B cell (primary cell): ENCODE measurements at places on chromosomes 13 and 19. TPM values are rescaled to one million over a fixed set of nuclear protein-coding genes. Genes with fewer than 3 reads are reported as not detected.

KANK2 gene
- 15.2 and 18.9 TPM in 2 replicates for total RNA-seq

B3GNT8 gene
- 0.22 and 0.27 TPM in 2 replicates for total RNA-seq

MAG gene
- 0.12 TPM in 1 of 2 replicates, not detected in the other for total RNA-seq

RETN gene
- not detected in 2 replicates for total RNA-seq

SLITRK1 gene
- total RNA-seq: not detected in 2 replicates

TNPO2 gene
- total RNA-seq: 73.7 and 76.3 TPM in 2 replicates

KLF1 gene
- not detected in 2 replicates for total RNA-seq

CGB8 gene
- not detected in 2 replicates for total RNA-seq

JUND gene
- total RNA-seq: 608 and 628 TPM in 2 replicates

ZNF835 gene
- 7.0 and 10.1 TPM in 2 replicates for total RNA-seq

FAM83E gene
- total RNA-seq: 1.5 and 4.1 TPM in 2 replicates

ZNF610 gene
- 3.7 and 3.8 TPM in 2 replicates for total RNA-seq

CNN1 gene
- total RNA-seq: not detected in 2 replicates

TMC4 gene
- not detected in 2 replicates for total RNA-seq

VMAC gene
- total RNA-seq: 27.1 and 27.8 TPM in 2 replicates

SIGLEC10 gene
- 49.1 and 49.4 TPM in 2 replicates for total RNA-seq

SPRED3 gene
- total RNA-seq: 1.1 and 1.2 TPM in 2 replicates

FGF22 gene
- total RNA-seq: 2.9 and 3.4 TPM in 2 replicates

NLRP11 gene
- total RNA-seq: 0.12 TPM in 1 of 2 replicates, not detected in the other

SLC17A7 gene
- total RNA-seq: 0.29 and 0.89 TPM in 2 replicates

NLRP5 gene
- not detected in 2 replicates for total RNA-seq

ZNF560 gene
- total RNA-seq: not detected in 2 replicates

CGB5 gene
- not detected in 2 replicates for total RNA-seq

SELENOW gene
- 46.3 and 47.7 TPM in 2 replicates for total RNA-seq

LILRA1 gene
- total RNA-seq: not detected in 2 replicates
